HT1080 (cell line): ENCODE measurements at places on chromosomes 7 and 10.
A peak's percentile ranks its signal among the peaks of the same experiment; 100 is the strongest.

- DNase-seq: peak; percentile 56
These were observed 359.8 kb upstream of the KLF6 start for GRCh38 chr10:4144817-4145216.

- DNase-seq: no peak
These were observed 199.3 kb downstream of the PLXNA4 start for GRCh38 chr7:132377015-132377414.

DNA sequence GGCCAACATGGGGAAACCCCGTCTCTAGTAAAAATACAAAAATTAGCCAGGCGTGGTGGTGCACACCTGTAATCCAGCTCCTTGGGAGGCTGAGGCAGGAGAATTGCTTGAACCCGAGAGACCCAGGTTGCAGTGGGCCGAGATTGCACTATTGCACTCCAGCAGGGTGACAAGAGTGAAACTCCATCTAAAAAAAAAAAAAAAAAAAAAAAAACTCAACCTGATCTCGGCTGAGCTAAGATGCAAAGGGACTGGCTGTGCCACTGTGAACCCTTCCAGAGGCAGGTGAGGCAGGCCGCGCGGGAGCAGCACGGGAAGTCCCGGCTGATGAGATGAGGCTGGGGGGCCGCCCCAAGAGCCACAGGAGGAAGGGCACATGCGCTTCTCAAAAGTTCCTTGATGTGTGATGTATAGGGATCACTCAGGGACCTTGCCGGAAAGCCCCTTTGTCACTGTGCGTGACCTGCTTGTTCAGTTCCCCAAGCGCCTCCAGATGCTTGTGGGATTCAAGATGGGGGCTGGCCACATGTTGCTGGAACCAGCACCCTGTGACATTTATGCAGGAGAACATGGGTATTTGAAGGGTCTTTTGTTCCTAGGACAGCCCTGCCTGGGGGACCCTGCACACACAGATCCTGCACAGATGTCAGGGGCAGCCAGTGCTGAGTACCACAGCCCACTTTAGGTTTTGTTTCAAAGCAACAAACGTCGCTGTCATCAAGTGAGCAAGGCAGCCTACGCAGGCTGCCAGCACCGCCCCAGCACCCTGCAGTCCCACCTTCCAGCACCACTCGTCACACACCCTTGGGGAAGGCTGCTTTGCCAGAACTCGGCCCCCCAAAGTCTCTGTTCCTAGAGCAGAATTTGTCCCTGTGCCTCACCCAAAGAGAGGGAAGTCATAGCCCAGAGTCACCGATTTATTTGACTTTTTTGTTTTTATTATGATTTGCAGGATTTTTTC, 74.8 kb upstream of the SH2B2 start:
- no peak for DNase-seq

GRCh38 chr7:73703757-73704639, 15.5 kb downstream of the STX1A start:
- no peak for DNase-seq

DNA sequence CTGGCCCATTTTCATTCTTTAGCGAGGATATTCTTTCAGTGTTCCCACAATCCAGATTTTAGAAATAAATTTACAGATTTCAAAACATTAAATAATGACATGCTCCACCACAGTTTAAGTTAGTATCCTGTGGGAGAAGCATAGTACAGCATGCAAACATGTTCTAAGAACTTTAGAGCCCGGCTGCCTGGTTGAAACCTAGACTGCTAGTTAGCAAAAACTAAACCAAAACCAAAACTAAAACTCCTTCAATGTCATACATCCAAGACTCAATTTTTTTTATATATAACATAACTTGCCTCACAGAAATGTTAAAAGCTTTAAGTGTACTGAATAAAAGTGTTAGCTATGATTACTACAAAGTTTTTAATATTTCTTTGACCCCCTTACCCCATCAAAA, 17.0 kb downstream of the TRA2A start:
- DNase-seq: no peak

GRCh38 chr7:155732286-155732685, 80.0 kb downstream of the SHH start:
- DNase-seq: no peak
